NCI-H460 (cell line): ENCODE measurements at places on chromosomes 13 and 19.

- DNase-seq = peak; percentile 60
Measured at GRCh38 chr19:54191011-54191810, at the start of gene TSEN34. TSEN34 (plus strand) TSS chr19:54191308; CDS start chr19:54191365, 57 bp downstream.

DNA sequence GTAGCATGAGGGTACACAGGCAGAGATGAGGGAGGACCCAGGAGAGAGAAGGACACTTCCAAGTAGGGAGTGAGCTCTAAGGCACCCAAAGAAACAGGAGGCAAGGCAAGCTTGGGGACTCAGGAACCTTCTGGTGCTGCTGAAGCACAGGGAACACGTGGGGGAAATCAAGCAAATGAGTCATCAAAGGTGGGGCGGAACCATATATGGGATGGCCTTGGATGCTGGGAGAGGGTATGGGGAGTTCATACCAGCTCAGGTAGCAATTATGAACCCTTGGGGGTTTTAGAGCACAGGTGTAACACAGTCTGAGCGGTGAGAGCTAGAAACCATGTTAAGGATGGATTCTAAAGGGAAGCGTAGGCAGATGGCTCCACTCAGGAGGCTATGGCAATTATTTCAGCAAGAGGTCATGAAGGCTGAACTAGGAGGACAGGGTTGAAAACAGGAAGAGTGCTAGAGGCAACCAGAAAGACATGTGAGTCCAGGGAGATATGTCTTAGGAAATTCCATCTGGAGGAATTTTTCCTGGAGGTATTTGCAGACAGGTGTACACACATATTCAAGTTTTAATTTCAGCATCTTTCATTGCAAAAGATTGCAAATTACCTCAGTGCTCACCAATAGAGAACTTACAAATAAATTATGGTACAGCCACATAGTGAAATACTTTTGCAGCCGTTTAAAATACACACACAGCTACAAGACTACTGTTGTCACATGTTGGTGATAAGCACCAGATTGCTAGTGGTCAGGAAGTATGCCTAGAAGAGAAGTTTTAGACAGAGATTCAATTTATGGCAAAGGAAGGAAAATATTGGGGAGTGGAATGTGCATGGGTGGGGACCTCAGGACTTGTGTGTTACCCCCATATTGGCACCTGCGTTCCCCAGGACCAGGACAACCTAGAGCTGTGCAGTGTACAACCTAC lies 77.0 kb downstream of the STARD13 start:
- DNase-seq = no peak

- DNase-seq = no peak
Measured at GRCh38 chr19:12665281-12665573, 1.3 kb downstream of the MAN2B1 start.

GRCh38 chr19:13173139-13173737 lies 23.0 kb downstream of the IER2 start:
- no peak for DNase-seq

GRCh38 chr13:113888701-113889330 lies 24.9 kb upstream of the GAS6 start:
- no peak for DNase-seq

- DNase-seq = no peak
Measured at GRCh38 chr13:48163061-48163460, 68.2 kb upstream of the MED4 start.

GRCh38 chr13:107516517-107516916 lies 698.8 kb downstream of the LIG4 start:
- DNase-seq = no peak

GRCh38 chr19:31252441-31252840 lies 96.8 kb downstream of the TSHZ3 start:
- no peak for DNase-seq

DNA sequence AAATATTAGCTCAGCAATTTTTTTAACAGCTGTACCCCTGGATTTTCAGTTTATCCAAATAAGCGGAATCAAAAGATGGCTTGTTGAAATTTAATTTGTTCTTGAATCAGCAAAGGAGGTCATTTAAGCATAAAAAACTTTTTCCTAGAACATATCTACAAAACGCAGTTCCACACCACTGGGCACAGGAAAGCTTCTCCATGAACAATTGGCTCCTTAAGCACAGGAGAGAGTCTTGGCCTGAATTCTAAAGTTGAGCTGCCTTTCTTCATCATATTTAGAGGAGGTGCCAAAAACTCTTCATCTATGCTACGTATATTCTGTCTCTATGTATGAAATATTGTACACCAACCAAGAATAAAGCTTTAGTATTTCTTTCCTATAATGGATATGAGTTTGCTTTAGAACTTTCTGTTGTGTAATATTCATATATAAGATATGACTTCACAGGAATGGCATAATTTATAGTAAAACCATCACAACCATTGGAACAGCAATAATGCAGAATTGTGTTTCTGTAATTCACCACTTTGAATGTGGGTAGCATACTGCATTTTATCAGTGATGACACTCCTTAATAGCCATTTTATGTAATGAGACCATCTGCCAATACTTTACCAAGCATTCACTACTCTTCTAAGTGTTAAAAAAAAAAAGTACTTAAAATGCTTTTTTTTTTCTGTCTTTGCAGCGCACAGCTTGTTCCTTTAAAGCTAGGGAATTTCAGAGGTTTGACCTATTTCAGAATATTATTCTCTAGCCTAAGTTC lies 263.7 kb downstream of the SLITRK6 start:
- DNase-seq = no peak

GRCh38 chr19:18919900-18920214 lies 342 bp downstream of the DDX49 start:
- no peak for DNase-seq

- no peak for DNase-seq
Measured at GRCh38 chr13:35470671-35471661, 5.5 kb downstream of the MAB21L1 start.

GRCh38 chr13:106560821-106561220 lies 7.1 kb downstream of the ARGLU1 start:
- DNase-seq = no peak

DNA sequence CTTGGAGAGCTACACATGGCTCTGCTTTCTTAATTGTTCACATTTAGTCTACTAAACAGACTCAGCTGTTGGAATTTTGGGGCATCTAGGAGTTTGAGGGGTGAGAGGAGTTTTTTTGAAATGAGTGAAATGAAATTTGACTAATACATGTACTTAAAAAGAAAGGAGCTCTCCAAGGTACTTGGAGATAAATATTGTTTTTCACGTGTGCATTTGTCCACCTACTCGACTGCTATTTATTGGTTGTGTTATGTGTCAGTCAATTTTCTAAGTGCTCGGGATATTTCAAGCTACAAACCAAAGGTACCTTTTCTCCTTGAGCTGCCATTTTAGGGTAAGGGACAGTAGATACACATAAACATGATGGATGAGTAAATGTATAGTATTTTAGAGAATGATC lies 697.0 kb downstream of the LIG4 start:
- DNase-seq = no peak

DNA sequence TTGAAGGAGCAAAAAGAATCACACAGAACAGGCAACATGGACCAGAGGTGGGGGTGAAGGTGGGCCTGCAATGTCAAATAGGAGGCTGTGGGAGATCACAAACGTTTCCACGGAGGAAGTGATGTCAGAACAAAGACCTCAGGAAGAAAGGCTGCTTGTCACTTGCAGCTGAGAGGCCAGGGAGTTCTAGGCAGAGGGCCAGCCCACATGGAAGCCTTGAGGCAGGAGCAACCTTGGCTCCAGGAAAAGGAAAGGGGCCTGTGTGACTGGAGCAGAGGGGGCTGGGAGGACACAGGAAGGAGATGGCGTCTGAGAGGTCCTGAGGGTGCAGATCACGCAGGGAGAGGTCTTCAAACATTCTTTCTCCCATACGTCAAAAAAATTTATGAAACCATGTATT lies 16.3 kb downstream of the ZNF160 start:
- no peak for DNase-seq

GRCh38 chr13:93881411-93881810 lies 598.1 kb downstream of the DCT start:
- no peak for DNase-seq
